NCI-H1105 (cell line): ENCODE measurements at places on chromosomes 1 and 21.

DNA sequence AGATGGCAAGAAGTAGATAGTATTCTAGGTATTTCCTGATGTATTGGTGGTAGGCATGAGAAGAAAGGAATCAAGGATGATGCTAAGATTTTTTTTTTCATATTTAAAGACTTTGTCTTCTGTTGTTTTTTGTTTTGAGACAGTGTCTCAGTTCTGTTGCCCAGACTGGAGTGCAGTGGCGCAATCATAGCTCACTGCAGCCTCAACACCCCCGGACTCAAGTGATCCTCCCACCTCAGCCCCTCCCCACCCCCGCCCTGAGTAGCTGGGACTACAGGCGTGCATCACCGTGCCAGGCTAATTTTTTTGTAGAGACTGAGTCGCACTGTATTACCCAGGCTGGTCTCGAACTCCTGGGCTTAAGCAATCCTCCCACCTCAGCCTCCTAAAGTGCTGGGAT lies 2.8 kb upstream of the CAPZB start:
- DNase-seq, result no peak

DNA sequence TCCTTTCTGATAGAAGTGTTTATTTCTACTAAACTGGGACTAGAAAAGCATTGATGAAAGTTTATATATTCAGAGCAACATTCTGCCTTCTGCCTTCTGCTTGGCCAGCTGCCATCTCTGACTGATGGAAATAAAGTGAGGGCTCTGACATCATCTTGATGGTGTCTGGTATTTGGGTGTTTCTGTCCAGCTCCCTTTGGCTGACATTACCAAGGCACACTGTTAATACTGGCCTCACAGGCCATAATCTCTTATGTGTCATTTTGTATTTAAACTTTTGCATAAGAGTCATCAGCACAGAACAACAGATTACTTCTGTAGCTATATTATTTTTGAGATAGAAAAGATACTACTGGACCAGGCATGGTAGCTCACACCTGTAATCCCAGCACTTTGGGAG lies 216.9 kb downstream of the RYR2 start:
- no peak for DNase-seq

- no peak for DNase-seq
Observed at GRCh38 chr1:39926343-39926793, 24.7 kb upstream of the MYCL start.

DNA sequence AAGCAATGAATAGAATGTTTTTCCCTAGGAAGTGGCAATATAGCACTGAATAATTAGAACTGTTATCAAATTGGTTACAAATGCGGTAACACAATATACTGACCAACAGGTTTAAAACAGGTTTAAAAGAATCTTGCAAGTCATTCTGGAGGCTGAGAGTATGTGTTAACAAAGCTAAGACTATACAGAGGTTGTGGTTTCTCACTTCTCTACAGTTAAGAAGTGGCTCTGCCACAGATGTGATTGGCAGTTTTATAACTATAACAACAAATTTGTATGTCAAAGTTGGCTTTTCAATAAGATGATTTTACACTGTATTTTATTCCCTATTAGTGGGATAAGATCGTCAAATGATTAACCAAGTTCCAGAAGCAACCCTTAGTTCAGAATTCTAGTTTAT lies 7.1 kb downstream of the ANGEL2 start:
- DNase-seq, result no peak

DNA sequence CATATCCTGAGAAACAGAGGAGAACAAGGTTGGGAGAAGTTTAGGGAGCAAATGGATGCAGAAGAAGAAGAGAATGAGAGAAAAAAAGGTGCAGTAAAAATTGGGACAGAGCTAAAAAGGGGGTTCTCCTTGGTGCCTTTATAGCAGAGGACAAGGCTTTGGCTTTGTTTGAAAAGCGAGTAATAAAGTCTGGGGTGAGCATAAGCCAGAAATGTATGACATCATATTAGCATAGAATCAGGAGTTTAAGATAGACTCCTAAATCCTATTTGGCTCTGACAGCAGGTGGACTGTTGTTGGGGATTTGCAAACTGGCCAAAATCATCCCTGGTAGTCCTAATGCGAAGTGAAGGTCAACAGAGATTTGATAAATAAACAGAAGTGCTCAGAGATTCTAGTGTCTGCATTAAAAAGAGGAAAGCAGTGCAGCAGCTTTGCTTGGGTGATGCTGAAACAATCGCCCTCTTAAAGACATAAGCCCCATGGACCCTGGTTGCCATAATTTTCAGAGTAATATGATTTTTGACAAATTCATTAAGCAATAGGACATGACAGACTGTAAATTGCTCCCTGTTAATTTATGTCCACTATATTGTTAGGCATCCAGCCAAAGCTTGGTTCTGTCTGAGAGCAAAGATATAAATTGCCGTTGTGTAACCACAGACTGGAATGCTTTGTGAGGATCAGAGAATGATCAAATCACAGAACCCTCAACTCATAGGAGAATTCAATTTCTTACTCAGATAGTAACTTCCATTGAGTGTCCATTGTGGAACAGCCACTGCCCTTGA lies 385.0 kb upstream of the NFIA start:
- peak; percentile 26 for DNase-seq
